Small intestine (tissue), 16 donors: ENCODE measurements at places on chromosomes 3 and 15. TPM values are rescaled to one million over a fixed set of nuclear protein-coding genes. Genes with fewer than 3 reads are reported as not detected.

The KLF13 gene
- polyA plus RNA-seq: 51.9 TPM

- DNase-seq: no peak
Measured at GRCh38 chr3:176352716-176353334, 844.5 kb downstream of the TBL1XR1 start.

- no peak for DNase-seq
Measured at GRCh38 chr15:58703610-58704009, 45.9 kb downstream of the ADAM10 start.

- DNase-seq: no peak
Measured at GRCh38 chr3:132841621-132842020, 119.4 kb upstream of the NPHP3 start.

GRCh38 chr15:89758981-89759380 lies 7.9 kb upstream of the MESP1 start:
- DNase-seq: no peak

The VGLL3 gene
- 1.7 TPM for polyA plus RNA-seq
